ENCODE measurements at places on chromosomes 7 and 10. TPM values are rescaled to one million over a fixed set of nuclear protein-coding genes. Genes with fewer than 3 reads are reported as not detected.
A peak's percentile ranks its signal among the peaks of the same experiment; 100 is the strongest.

- peak; percentile 20 for DNase-seq
These were observed 206.9 kb downstream of the EBF3 start for GRCh38 chr10:129756912-129757901.

GRCh38 chr10:36211856-36212255, 569.8 kb upstream of the FZD8 start:
- no peak for DNase-seq

POLR2J2 gene
- 0.22 TPM for total RNA-seq

HTRA1 gene
- 163 TPM for total RNA-seq

HUS1 gene
- 26.5 TPM for total RNA-seq
